ENCODE measurements at places on chromosomes 16 and 17.

GRCh38 chr16:27549464-27549745 lies 308 bp downstream of the GTF3C1 start:
- no peak for DNase-seq

GRCh38 chr16:5905935-5906334 lies 808.3 kb upstream of the EEF2KMT start:
- DNase-seq = peak; percentile 30

GRCh38 chr16:28202147-28202746 lies 9.5 kb downstream of the XPO6 start:
- peak; percentile 62 for DNase-seq

GRCh38 chr17:41540921-41541625 lies 13.0 kb upstream of the KRT19 start:
- no peak for DNase-seq

All from mesendoderm (in vitro differentiated cells).